CD4-positive, alpha-beta T cell (primary cell): ENCODE measurements at places on chromosomes 12 and 14.

DNA sequence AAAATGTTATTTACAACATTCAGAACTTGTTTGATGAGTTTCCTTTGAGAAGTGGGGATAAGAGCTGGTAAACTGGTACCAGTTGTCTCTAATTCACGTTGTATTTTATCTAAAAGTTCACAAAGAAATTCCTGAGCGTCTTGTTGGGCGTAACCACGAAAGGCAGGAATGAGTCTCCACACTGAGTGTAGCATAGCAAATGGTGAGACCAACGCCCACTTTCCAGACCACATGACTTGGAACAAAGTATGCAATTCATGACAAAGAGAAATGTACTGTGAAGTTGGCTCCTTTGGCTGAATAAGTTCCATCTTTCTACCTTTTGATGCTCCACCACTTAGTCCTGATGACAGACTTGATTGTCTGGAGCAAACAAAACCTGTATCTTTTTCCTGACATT lies 18.4 kb downstream of the USP44 start:
- no peak for DNase-seq

DNA sequence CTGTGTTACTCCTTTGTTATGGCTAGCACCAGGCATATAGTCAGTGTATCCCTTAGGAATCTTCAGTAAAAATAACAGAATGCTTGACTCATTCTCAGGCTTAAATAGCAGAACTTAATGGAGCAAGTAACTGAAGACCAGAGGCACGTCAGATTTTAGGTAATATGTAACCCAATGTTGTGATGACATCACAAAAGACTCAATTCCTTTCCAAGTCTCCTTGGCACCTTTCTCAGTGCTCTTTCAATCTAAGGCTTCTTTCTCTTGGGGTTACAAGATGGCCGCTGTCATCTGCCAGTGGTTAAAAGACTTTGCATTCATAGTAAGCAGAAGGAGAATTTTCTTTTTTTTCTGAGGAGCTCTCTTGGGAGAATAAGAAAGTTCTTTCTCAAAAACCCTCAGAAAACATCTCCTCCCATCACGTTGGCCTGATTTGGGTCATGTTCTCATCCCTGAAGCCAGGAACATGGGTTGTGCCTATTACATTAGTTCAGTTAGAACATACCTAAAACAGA lies 33.4 kb upstream of the DCN start:
- DNase-seq = no peak

- DNase-seq = no peak
Observed at GRCh38 chr12:86198696-86199444, 57.3 kb downstream of the MGAT4C start.

DNA sequence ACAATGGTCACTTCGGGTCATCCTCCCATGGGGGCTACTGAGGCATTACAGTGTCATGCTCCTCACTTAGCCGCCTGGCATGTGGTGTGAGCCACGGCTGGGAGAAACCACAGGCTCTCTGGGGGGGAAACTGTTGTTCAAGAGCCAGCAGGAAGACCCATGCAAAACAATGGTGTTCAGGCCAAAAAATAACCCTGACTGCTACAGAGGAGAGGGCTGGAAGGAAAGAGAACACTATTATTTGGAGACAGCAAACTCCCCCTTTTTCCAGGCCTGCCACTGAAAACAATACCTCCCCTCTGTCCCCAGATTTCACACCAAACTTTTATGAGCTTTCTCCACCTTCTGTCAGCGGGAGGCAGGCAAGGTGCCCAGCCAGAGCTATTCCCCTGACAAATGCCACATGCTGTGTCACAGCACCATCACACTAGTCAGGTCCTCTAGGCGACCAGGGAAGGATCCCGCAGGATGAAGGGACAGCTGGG lies 83.7 kb downstream of the CHGA start:
- no peak for DNase-seq

DNA sequence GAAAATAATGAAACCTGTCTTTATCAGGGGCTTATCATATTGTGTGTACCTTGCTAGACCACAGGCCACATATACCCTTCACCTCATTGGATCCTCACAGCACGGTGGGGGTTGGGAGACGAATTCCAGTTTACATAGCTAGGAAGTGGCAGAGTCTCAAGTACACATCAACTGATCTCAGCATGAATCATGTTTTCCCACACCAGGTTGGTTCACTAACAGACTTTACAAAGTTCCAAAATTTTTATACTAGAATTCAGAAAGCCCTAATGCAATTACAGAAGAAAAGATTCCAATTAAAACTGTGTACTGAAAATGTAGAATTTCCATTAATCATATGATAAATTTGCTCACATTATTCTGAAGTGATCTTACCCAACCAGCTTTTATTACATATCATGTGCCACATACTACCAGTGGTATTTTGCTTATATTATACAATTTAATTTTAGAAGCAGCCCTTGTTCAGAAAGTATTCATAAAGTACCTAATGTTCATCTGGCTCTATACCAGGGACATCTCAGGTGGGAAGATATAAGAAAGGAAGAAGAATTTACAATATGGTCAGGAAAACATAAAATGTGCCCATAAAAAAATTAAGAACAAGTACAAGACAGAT lies 196.2 kb downstream of the ITPR2 start:
- no peak for DNase-seq

DNA sequence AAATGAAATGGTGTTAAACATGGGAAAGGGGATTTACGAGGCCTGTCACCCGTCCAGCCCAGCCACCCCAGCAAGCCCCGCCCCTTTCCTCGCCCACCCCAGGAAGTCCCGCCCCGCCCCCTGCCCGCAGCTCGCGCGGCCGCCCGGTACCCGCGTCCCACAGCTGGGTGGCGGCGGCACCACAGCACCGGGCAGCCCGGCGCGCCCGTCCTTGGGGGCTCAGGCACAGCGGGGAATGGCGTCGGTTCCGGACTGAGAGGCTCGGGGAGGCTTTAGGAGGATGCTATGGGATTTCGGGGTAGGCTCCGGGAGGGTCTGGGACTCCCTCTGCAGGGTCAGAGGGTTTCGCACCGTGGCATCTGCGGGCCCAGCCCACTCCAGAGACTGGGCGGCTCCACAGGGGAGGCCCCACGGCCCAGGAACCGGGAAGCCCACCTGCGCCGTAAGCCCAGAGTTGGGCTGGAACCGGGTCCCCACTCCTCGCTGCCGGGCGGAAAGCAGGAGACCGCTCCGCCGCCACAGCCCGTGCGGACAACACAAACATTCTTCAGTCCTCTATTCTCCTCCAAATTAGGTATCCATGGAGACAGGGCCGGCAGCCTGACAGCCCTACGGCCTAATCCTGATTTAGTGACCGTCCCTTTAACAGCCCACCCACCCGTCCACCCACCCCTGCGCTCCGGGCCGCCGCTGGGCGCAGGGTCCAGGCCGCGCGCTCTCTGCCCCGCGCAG lies 1.4 kb downstream of the FIGNL2 start:
- DNase-seq = peak; percentile 56

DNA sequence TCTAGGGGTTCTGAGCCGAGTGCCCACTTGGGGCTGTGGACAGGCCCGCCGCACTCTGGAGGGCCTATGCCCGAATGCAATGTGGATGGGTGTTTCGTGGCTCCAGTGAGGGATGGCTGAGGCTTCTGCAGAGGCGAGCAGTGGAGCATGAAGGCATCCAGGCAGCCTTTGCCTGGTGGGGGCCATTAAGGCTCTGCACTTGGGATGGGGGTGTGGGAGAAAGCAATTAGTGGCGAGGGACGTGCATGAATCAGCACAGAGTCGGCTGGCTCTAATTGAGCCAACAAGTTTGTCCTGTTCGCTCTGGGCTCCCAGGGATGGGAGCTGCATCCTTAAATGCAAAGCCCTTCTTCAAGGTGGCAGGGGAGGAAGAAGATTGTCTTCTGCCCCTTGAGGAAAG lies 346.9 kb upstream of the FKBP4 start:
- no peak for DNase-seq

DNA sequence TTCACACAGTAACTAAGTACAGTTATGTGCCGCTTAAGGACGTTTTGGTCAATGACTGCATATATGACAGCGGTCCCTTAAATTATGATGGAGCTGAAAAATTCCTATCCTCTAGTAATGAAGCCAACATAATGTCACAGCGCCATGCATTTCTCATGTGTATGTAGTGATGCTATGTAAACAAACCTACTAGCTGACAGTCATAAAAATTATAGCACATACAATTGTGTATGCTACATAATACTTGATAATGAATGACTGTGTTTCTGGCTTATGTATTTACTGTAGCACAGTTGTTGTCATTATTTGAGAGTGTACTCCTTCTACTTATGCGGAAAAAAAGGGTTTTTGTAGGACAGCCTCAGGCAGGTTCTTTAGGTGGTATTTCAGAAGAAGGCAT lies 99.7 kb downstream of the DACT1 start:
- DNase-seq = no peak

DNA sequence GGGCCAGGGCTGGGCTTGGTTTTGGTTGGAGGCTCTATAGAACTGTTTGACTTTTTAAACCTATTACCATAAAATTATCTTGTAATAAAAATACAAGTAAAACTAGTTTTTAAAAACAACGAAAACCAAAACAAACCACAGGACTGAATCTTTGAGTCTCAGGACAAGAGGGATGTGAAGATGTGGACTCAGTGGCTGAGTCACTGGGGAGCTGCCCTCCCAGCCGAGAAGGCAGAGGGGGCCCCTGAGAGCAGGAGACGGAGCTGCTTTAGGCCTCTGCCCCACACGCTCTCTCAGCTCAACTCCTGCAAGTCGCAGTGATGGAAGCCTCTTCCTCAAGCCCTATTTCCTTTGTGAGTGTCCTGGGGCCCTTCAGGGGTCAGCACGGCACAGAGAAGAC lies 59.0 kb downstream of the CDC42BPB start:
- DNase-seq = no peak

- no peak for DNase-seq
Observed at GRCh38 chr14:39107591-39107996, 4.6 kb upstream of the SEC23A start.

GRCh38 chr12:2318286-2318685 lies 265.5 kb downstream of the CACNA1C start:
- no peak for DNase-seq

DNA sequence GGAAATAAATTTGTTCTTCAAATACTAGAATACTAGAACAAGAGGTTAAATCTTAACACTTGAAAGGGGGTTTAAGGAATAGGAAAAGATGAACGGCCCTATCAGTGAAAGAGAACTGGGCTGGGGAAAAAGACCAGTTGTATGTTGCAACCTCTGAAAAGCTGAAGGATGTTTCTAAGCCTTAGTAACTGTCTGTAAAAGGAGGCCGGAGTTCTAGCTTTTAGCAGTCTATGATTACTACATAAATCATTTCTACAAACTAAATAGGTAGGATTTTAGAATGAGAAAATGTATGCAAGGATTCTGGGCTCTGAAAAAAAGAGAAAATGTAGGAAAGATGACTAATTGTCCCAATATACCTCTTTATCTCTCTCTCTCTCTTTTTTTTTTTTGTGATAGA lies 4.9 kb downstream of the CERS5 start:
- no peak for DNase-seq

GRCh38 chr14:74950795-74951442 lies 4.5 kb downstream of the PGF start:
- no peak for DNase-seq

- no peak for DNase-seq
Observed at GRCh38 chr12:30110958-30111586, 327.3 kb upstream of the TMTC1 start.

- no peak for DNase-seq
Observed at GRCh38 chr12:37672655-37673260, 643.8 kb upstream of the ALG10B start.

- no peak for DNase-seq
Observed at GRCh38 chr14:105842105-105842504, 315.7 kb downstream of the TMEM121 start.

- no peak for DNase-seq
Observed at GRCh38 chr12:42128327-42128726, 16.3 kb downstream of the GXYLT1 start.

DNA sequence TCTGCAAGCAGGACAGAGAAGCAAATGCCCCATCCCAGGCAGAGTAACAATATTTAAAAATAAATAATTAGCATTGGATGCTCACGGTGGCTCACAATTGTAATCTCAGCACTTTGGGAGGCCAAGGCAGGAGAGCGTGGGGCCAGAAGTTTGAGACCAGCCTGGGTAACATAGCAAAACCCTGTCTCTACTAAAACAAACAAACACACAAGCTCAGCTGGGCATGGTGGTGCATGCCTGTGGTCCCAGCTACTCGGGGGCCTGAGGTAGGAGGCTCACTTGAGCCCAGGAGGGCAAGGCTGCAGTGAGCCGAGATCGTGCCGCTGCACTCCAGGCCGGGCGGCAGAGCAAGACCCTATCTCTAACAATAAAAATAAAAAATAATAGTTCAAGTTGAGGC lies 74.7 kb upstream of the NCOR2 start:
- no peak for DNase-seq

DNA sequence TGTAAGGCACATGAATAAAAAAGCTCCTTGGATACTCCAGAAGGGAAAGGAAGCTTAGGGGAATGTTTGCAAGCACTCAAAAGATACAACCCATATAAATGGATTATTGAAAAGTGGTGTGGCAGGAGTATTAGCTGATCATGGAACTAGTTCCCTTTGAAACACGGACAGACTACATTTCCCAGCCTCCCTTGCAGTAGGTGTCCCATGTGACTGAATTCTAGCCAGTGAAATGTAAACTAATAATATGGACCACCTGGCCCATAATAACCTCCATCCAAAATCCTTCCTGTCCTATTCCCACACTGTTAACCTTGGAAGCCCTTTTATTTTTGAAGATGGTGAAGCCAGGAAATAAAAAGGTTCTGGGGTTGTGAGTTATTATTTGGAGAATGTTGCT lies 242.3 kb downstream of the SUDS3 start:
- DNase-seq = no peak

DNA sequence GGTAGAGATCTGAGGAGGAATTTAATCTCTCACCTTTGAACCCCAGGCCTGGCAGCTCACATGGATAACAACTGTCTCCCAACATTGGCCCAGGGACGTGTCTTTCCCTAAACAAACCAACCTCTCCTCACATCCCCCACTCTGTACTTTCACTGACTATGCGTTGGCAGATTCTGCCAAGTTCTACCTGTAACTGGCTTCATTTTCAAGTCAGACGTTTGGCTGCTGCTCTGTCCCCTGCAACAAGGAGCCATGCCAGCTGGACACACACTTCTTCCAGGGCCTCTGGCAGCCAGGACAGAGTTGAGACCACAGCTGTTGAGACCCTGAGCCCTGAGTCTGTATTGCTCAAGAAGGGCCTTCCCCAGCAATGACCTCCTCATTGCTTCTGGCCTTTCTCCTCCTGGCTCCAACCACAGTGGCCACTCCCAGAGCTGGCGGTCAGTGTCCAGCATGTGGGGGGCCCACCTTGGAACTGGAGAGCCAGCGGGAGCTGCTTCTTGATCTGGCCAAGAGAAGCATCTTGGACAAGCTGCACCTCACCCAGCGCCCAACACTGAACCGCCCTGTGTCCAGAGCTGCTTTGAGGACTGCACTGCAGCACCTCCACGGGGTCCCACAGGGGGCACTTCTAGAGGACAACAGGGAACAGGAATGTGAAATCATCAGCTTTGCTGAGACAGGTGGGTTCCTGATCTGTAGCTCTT lies at the start of gene INHBC:
Gene INHBC (plus strand): TSS at position 268 of the 707 bp plus-strand sequence. CDS start 103 bp downstream, at position 371.
- no peak for DNase-seq

DNA sequence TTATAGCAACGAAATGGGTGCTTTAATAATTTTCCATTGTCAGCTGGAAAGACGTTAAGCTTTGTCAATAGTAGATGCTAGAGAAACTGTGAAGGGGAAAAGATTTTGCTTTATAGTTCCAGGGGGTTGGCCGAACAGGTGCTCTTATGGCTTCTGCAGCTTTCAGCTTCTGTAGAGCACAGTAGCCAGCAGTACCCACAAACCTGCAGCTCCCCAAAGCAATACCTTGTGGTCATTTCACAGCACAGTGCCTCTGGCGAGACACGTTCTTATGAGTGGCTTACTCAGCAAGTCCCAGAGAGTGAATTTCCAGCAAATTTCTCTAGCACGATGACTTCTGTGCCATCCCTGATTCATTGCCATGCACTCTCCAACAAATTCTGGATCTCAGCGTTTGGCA lies 416.3 kb upstream of the ATP2B1 start:
- DNase-seq = no peak
